Stimulated activated CD8-positive, alpha-beta memory T cell treated with anti-CD3 and anti-CD28 coated beads, Interleukin-7, amount 100 ng/mL, for 1 hour (primary cell): ENCODE measurements at places on chromosomes 7 and 10.

- no peak for DNase-seq
Observed at GRCh38 chr10:102423372-102423968, 2.8 kb downstream of the FBXL15 start.

DNA sequence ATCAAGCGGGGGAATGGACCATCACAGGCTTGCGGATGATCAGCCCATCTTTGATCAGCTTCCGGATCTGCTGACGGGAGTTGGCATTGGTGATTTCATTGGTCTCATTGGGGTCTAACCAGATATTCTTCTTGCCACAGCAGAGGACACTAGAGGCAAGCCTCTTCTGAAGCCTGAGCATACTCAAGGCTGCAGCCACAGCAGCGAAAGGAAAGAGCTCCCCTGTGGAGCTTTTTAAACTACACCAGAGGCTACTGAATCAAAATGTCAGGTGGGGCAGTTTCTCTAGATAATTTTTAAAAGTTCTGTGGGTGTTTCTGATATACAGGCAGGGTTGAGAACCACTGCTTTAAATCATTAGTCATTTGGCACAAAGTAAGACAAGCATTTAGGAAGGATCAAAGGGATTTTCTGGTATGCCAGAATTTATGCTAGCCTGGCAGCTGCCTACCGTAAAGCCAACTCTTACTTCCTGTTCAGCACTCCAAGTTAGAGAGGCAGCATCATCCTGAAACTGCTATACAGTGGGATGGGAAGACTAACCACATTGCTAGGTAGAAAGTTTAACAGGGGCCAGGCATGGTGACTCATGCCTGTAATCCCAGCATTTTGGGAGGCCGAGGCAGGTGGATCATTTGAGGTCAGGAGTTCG, 7.0 kb downstream of the NAPEPLD start:
- no peak for DNase-seq

- no peak for DNase-seq
Observed at GRCh38 chr10:86344714-86345161, 21.9 kb downstream of the GRID1 start.

- no peak for DNase-seq
Observed at GRCh38 chr10:63382066-63382465, 83.7 kb downstream of the JMJD1C start.

- no peak for DNase-seq
Observed at GRCh38 chr7:2843711-2844152, 376 bp downstream of the GNA12 start.

DNA sequence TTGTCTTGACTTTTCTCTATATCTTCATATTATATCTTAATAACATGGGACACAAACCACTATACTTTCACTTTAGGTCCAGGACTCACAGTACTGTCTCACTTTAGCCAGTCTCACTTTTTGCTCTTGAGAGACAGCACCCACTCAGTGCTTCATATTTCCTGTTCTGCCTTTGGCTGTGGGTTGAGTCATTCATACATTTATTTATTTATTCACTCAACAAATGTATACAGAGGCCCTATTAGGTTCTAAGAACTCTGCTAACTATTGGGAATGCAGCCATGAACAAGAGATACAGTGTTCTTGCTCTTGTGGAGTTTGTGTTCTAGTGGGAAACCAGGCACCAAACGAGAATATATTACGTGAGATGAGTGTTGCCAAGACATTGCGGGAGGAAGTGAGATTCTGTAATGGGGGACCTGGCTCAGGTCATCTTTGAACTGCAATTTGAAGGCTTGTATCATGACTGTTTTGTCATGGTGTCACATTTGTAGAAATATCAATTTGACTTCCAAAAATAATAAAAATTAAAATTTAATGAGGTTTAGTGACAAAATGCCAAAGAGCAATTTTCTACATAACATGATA, 190.1 kb downstream of the SDHAF3 start:
- no peak for DNase-seq

- no peak for DNase-seq
Observed at GRCh38 chr10:53952698-53953630, 848.1 kb downstream of the PCDH15 start.

GRCh38 chr10:93072225-93072712, 1.4 kb upstream of the CYP26A1 start:
- DNase-seq = no peak

DNA sequence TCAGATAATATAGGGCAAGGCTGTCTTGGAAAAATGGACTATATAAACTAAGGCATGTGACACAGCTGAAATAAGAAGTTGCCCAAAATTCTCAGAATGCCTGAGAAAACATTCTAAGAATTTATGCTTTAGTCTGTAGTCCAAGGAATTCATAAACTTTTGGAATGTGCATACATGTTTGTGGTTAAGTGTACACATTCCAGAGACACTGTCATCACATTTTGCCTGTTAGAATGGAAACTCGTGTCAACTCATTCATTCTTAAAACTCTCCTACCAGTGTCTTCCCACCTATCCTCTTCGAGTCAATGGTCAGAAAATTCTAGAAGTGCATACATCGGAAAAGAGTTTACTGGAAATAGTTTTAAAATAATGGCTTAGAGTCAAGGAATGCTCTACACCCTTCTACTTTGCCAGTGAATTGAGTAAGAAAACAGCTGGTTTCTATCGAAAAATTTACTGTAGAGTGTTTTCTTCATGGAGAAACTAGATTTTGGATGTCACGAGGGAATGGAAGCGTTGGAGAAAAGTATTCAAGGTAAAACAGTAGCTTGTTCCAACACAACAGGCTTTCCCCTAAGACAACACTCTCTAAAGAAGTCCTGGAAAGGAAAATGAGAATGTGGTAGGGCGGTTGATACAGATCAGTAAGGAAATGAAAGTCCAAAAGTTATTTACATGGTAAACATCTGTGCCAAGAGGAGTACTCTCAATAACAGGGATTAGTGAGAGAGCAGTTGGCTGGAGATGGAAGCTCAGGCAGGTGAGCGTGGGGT, 1177.6 kb upstream of the C7orf33 start:
- no peak for DNase-seq

- no peak for DNase-seq
Observed at GRCh38 chr7:152597507-152597906, 78.4 kb downstream of the XRCC2 start.

GRCh38 chr10:89683883-89684282, 17.5 kb upstream of the KIF20B start:
- DNase-seq = no peak

DNA sequence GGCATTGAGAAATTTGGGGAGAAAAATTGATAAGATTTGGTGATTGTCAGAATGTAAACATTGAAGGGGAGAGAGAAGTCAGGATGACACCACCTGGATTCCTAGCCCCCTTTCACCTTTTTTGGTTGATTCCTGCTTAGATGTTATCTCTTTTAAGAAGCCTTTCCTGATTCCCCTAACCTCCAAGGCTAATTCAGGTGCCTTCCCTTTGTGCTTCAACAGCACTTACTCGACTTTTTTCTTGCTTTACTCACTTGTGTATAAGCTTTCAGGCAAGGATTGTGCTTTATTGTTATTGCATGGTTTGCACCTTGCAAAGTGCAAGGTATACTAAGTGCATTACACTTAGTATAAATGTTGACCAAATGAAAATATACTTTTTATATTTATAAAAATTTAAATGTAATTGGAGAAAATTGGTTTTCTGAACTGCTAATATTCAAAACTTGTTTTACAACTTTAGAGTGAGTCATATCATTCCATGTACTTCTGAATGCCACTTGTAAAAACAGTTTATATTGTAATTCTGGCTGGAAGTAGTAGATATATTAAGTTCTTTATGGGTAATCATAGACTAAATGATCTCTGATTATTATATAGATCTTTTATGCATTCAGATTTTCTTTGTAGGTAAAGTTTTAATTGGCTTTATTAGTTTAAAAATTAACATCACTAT, 13.2 kb downstream of the SHOC2 start:
- DNase-seq = no peak

DNA sequence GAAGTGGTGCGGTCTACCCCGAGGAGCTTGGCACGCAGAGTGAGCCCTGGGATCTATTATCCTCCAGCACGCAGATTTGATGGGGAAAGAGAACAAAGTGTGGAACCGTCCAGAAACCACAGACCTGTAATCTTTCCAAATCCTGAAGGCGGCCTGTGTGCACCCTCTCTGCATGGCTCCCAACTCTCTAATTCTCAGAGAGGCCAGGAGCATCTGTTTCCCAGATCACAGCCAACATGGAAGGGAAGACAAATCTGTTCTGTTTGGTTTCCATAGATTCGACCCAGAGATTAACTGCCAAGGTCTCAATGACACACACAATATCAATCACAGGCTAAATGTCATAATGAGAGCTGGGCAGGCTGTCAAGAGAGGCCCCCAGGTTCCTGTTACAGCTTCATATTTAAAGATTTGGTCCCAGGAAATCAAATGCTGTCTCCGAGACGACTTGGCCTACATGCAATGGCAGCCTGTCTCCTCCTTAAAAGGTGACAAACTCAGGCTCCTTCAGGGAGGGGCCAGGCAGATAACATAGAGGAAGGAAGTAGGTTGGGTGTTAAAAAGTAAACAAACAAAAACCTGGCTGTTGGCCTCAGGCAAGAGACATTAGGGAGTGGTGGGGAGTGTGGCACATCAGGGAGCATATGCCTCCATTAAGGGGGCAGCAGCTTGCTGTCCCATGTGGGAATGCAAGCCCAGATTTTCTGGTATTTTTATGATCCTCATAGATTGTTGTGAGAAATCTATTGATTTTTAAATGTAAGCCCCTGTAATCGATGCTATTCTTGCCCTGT, 48.8 kb upstream of the SAMD8 start:
- DNase-seq = no peak

- no peak for DNase-seq
Observed at GRCh38 chr7:29113384-29114102, 32.8 kb downstream of the CPVL start.

DNA sequence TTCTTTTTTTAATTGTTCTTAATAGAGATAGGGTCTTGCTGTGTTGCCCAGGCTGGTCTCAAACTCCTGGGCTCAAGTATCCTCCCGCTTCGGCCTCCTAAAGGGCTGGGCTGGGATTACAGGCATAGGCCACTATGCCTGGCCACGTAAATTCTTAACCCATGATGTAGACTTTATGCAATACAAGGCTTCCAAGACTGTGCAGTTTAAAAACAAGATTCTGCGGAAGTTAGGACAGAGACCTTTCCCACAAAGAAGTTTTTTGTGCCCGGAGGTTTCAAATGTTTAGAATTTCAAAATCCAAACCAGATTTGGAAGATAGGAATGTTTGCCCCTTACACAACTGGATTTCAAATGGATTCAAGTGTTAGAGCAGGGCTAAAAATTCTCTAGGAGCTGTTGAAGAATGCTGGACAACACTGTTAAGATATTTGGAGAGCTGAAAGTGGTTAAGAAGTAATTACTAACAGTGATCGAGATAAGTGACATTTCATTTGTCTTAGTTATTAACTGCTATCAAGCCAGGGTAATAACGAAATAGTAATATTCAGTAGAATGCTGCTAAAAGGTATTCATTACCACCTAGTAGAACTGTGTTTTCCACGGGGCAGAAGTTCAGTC, 7.4 kb downstream of the APBB1IP start:
- no peak for DNase-seq

- DNase-seq = peak; percentile 97
Observed at GRCh38 chr10:15097011-15097812, at the start of gene RPP38. Gene RPP38 (plus strand): TSS chr10:15097355. CDS start chr10:15103315, 5,960 bp downstream.

DNA sequence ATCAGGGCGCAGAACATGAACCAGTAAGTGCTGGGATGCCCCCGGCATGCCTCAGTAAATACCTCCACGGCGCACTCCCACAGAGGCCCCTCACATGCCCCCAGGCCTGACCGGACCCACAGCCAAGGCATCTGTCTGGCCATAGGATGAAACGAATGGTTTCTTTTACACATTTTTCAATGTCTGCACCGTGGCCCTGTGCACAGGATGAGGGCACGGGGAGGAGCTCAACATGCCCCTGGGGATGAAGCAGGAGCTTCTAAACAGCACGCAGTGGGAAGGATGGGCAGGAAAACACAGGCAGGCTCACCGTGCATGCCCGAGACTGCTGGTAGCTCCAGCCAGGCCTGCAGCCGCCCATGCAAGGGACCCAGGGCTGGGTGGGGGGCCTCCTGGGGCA, 283.3 kb downstream of the TNS3 start:
- no peak for DNase-seq

DNA sequence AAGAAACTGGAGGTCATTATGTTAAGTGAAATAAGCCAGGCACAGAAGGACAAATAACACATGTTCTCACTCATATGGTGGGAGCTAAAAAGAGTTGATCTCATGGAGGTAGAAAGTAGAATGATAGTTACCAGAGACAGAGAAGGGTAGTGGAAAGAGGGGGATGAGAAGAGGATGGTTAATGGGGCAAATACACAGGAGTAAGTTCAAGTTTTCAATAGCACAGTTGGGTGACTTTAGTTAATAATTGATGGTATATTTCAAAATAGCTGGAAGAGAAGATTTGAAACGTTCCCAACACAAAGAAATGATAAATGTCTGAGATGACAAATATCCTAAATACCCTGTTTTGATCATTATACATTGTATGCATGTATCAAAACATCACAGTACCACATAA, 261.8 kb downstream of the THSD7A start:
- no peak for DNase-seq

- no peak for DNase-seq
Observed at GRCh38 chr10:111117528-111118277, 40.9 kb downstream of the ADRA2A start.

DNA sequence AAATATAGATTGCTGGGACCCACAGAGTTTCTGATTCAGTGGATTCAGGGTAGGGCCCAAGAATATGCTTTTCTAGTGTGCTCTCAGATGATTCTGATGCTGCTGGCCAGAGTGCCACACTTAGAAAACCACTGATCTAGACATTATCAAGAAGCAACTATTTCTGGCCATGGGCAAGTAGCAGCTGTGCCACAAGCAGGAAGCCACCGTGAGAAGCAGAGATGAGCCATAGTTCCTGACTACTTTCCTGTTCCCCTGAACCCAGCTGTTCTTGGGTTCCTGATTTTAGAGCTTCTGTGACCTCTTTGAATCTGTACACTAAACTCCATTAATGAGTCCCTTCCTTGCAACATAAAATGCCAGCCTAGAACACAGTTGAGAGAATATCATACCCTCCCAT, 38.1 kb upstream of the PIK3AP1 start:
- DNase-seq = no peak
